ENCODE measurements at places on chromosomes 1 and 21.

GRCh38 chr1:41348394-41348793, 12.8 kb upstream of the FOXO6 start:
- DNase-seq, result no peak

GRCh38 chr1:31795801-31796621, 19.8 kb downstream of the SPOCD1 start:
- peak; percentile 54 for DNase-seq

DNA sequence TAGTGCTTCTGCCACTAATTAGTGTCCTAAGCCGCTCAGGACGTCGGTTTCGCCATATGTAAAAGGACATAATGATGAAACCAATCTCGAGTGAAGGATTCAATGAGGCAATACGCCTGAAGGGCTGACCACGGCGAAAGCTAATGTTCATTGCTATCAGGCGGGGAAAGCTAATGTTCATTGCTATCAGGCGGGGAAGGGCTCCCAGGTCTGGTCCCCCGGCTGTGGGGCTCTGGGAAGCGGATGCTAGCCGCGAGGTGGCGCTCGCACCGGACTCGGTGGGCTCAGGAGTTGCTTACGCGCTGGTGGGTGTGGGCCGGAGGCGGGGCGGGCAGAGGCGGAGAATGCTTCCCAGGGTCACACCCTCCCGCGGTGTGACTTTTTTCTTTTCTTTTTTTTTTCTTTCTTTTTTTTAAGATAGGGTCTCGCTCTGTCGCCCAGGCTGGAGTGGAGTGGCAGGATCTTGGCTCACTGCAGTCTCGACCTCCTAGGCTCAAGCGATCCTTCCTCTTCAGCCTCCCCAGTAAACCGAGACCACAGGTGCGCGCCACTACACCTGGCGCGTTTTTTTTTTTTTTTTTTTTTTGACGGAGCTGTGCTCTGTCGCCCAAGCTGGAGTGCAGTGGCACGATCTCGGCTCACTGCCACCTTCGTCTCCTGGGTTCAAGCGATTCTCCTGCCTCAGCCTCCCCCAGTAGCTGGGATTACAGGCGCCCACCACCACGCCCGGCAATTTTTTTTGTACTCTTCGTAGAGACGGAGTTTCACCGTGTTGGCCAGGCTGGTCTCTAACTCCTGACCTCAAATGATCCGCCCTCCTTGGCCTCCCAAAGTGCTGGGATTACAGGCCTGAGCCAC, 1.1 kb upstream of the PEAR1 start:
- DNase-seq, result peak; percentile 95

DNA sequence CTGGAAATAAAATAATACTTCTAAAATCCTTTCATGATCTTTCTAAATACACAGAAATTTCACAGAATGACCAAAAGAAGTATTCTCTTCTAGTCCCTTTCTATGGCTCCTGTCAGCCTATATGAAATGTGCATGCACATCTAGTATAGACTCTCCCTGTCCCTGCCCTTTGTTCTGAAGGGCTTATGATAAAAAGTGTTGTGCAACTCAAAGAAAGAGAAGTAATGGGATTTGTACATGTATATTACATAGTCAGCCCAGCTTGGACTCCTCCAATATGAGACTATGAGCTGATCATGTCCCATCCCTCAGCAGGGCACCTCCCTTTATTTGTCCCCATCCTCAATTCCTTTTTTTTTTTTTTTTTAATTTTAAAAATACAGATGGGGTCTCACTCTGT, 42.1 kb upstream of the LAX1 start:
- DNase-seq, result no peak

GRCh38 chr1:181139631-181140061, 51.1 kb downstream of the IER5 start:
- DNase-seq, result no peak

GRCh38 chr1:173454966-173455524, 22.1 kb upstream of the PRDX6 start:
- DNase-seq, result no peak

DNA sequence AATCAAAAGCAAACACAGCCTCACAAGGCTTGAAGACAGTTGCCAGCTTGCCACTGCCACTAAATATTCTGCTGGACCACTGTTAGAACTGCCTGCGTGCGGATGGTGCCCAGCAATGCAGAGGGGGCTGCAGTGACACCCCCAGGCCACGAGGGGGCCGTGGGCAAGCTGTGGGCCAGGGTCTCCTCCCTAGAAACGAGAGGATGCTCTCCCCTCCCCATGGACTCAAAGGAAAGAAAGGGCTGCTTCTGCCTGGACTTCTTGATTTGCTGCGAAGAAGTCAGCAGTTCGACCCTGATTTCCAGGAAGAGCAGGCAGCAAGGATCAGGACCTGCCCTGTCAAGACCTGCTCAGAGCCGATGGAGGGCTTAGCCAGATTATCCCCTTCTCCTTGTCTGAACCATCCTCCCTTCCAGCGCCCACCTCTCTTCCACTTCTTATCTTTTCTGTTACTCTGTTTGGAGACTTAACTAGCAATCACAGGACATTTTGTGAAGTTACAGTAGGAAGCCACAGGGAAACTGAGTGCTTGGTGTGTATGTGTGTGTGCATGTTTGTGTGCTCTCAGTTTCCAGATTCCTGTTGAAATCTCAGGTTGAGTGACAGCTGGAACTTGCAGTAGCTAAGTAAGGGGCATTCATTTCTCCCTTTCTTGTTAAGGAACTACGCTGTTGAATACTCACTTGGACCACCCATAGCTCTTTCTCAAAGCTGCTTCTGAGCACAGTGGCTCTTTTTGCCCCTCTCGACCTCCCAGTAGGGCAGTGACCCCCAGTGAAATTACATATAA, 2.7 kb downstream of the MAN1C1 start:
- peak; percentile 52 for DNase-seq

DNA sequence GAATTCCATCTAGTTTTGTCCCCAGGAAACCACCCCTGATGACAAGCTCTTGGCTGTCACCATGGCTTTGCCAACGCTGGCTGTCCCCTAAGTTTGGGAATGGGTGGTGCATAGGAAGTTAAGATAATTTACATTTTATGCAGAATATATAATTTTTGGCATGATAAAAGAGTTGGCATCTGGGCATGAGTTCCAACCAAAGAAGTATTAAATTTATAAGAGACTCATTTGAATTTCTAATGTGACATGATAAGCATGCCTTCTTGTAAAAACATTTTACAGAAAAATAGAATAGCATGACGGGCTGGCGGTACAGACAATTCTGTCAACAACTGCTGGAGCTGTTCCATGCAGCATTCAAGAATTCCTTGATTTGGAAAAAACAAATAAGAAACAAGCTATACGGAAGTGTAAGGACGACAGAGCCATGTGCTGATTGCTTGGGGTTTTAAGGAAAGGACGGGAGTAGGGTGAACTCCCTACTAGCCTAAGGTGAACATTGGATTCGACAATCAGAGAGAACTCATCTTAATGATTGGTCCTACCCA, 106.8 kb upstream of the C1orf21 start:
- DNase-seq, result no peak

DNA sequence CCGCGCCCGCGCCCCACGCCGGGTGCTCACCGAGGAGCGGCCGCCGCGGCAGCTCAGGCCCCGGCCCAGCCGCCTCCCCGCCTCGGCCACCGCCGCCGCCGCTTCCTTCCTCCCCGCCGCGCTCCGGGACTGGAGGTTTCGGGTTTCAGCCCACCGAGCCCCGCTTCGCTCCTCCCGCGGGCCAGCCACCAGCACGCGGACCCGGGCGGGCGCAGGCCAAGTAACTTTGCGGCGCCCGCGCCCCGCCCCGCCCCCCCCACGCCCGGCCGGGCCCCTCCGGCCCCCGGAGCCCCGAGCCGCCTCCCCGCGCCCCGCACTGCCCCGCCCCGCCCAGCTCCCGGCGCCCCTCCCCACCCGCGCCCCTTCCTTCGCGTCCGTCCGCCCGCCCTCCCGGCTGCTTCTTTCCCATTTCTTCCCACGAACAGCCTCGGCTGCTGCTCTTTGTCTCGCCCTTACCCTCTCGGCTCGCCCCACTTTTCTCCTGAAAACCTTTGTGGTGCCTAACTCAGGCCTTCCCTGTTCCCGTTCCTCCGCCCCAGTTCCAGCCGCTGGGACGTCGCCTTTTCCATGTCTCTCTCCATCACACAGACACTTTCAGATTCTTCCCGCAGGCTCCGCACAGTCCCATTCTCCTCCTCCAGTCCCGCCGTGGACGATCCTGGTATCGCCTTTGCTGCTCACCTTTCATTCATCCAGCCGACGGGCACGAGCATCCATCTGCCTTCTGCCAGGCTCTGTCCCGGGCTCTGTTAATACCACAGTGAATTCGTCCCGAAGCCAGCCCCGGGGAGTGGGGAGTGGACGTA, at the start of gene GPR161:
Gene GPR161, minus strand, starts transcription at position 222 of the 806 bp plus-strand sequence. CDS start 32,080 bp downstream, outside the sequence.
- peak; percentile 73 for DNase-seq

GRCh38 chr1:67148516-67149178, 13.9 kb upstream of the C1orf141 start:
- DNase-seq, result no peak

- DNase-seq, result no peak
Observed at GRCh38 chr1:47469390-47469759, 31.5 kb downstream of the FOXD2 start.

DNA sequence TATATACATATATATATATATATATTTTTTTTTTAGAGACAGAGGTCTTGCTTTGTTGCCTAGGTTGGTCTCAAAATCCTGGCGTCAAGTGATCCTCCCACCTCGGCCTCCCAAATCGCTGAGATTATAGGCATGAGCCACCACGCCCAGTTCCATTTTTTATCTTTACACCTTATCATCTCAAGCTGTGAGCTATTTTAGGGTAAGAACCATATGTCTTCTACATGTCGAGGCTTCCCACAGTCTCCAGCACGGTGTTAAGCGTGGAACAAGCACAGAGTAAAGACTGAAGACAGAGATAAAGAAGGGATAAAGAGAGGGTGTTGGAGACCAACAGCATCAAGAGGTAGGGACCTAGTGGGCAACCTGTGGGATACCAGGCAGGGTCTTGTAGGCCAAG, 14.2 kb downstream of the ARHGEF2 start:
- no peak for DNase-seq

GRCh38 chr21:15301014-15301413, 236.2 kb upstream of the NRIP1 start:
- no peak for DNase-seq

DNA sequence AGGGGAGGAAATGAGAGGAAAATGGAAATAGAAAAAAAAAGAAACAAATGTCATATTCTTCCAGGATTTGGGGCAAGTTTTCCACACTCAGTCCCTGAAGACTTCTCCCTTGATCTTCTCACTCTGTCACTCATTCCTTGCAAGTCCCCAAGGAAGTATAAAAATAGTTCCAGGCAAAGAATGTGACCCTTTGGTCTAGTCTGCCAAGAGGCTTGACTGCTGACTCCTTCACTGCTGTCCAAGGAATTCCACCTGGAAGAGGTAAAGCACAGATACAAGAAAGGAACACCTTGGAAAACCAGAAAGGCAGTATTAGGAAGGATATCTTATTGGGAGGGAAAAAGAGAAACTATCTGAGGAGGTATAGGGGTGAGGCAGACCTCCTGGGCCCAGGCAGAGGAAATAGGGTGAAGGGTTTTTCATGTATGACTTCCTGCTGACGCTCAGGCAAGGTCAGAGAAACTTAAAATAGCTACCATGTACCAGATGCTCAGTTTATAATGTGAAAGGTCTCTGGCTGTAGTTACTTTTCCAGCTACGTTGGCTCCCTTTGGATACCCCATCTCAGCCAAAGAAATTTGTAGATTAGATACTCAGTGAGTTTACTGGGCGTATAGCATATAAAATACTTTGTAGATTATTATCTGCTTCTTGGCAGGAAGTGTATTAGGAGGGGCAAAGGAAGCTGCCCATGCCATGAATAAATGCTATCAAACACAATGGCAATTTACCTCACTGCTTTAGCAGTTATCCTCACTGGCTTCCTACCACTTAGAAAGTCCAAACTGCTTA, 2.0 kb upstream of the GJA5 start:
- no peak for DNase-seq

GRCh38 chr1:230105245-230105753, 38.3 kb downstream of the GALNT2 start:
- no peak for DNase-seq

GRCh38 chr1:56450004-56450666, 129.2 kb downstream of the PLPP3 start:
- peak; percentile 27 for DNase-seq

- DNase-seq, result no peak
Observed at GRCh38 chr1:5722635-5723164, 269.5 kb downstream of the NPHP4 start.

DNA sequence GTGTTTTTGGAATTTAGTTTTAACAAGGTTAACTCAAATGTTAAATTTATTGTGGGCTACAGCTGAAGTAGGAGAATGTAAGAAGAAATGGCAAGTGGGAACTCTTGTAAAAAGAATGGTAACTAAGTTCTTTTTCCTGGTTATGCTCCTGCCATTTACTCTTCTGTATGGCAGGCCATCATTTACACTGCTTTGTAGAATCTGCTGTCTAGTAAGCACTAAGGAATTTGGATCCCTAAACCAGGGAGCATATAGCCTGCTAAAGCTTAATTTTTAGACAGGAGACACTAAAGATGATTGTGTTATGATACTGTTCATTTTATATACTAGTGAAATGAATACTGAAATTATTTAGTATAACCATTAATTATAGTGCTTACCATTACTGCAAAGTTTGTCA, 85.3 kb downstream of the CAMTA1 start:
- DNase-seq, result no peak

DNA sequence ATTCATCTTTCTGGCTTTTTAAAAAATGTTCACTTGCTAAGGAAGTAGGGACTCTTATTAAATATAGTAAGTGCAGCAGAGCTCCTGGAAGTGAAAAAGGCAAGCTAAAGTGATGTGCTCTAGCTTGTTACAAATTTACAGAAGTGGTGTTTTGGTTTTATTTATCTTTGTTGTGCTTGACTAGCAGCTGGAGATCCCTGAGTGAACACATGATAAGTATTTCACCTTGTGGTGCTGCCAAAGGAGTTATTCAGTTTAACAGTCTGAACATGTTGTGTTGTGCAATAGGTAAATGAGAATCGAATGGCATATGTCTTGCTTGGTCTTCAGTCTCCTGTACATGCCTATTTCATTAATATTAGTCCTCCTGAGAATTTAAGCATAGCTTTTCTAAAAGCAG, 315.7 kb downstream of the TPR start:
- no peak for DNase-seq

DNA sequence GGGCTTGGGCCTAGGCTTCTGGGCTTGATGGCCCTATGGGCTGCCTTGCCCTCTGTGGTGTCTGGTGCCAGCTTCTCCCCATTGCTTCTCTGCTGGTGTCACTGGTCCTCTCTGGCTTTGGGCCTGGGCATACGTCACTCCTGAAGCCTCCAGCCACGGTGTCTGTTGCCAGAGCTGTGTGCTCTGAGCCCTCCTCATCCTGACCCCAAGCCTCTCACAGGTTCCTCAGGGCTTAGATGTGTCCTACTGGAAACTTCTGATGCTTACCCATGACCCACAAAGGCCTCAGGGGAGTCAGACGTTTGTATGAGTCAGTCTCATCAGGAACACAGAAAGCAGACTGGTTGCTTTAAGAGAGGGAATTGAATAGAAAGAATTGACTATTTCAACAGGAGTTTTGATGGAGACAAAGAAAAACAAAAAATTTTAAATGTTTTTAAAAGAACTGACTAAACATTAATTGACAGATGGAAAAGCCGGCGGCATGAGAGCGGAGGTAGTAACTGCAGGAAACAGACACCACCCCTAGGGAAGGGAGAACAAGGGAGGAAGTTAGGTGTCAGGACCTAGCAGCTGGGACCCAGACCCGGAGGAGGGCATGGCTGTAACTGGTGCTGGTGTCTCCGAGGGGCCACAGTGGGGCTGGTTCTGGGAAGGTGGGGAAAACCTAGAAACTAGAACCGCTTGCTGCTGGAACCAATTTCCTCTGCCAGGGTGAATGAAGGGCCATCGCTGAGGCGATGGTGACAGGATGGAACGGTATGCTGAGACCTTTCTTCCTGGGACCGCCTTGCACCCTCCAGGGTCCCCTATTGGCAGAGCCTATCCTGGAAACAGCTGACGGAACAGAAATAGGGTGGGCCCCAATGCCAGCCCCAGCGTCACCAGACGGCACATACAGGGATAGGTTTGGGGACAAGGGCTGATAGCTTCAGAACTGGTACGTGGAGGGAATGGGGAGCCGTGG, 40.0 kb upstream of the CITED4 start:
- DNase-seq, result no peak

All from hepatocyte (in vitro differentiated cells).